ENCODE measurements at places on chromosomes 2 and 18. TPM values are rescaled to one million over a fixed set of nuclear protein-coding genes. Genes with fewer than 3 reads are reported as not detected.

ILKAP gene
- total RNA-seq = 35.5 TPM

FBLN7 gene
- 0.59 TPM for total RNA-seq

LRP2 gene
- total RNA-seq = not detected

SPATA3 gene
- not detected for total RNA-seq

MSTN gene
- not detected for total RNA-seq

POTEI gene
- total RNA-seq = not detected

PRPF40A gene
- total RNA-seq = 87.2 TPM

KDSR gene
- total RNA-seq = 31.8 TPM

ACSL3 gene
- total RNA-seq = 125 TPM

ARHGAP28 gene
- 0.05 TPM for total RNA-seq

PELI1 gene
- 1.1 TPM for total RNA-seq

SRD5A2 gene
- not detected for total RNA-seq

NTSR2 gene
- not detected for total RNA-seq

MAB21L4 gene
- not detected for total RNA-seq

POTEF gene
- 0.03 TPM for total RNA-seq

HOXD9 gene
- total RNA-seq = 1.7 TPM

SIX3 gene
- total RNA-seq = 0.32 TPM

ELMOD3 gene
- total RNA-seq = 11.1 TPM

TRABD2A gene
- total RNA-seq = 10.1 TPM

CABLES1 gene
- 14.0 TPM for total RNA-seq

COL6A3 gene
- total RNA-seq = 0.09 TPM

CRYGC gene
- total RNA-seq = not detected

PIAS2 gene
- 9.1 TPM for total RNA-seq

SCG2 gene
- 1.4 TPM for total RNA-seq

PSMA8 gene
- not detected for total RNA-seq

SP140 gene
- not detected for total RNA-seq

CRYGA gene
- not detected for total RNA-seq

TRIM54 gene
- total RNA-seq = 0.68 TPM

NT5DC4 gene
- not detected for total RNA-seq

CCBE1 gene
- 10.6 TPM for total RNA-seq

ADAM23 gene
- 9.5 TPM for total RNA-seq

VWC2L gene
- total RNA-seq = not detected

WNT10A gene
- total RNA-seq = not detected

RAB6C gene
- total RNA-seq = not detected

SERPINB5 gene
- total RNA-seq = 0.07 TPM

ADD2 gene
- total RNA-seq = 21.1 TPM

WDR43 gene
- 102 TPM for total RNA-seq

SUMO1 gene
- 156 TPM for total RNA-seq

USP37 gene
- total RNA-seq = 5.4 TPM

STK17B gene
- 6.2 TPM for total RNA-seq

PPM1B gene
- 21.5 TPM for total RNA-seq

ASB1 gene
- total RNA-seq = 45.6 TPM

RBM44 gene
- 0.33 TPM for total RNA-seq

CCDC141 gene
- total RNA-seq = not detected

CCDC85A gene
- 0.10 TPM for total RNA-seq

BOLL gene
- not detected for total RNA-seq

CHST9 gene
- not detected for total RNA-seq

LIMS2 gene
- 4.1 TPM for total RNA-seq
